ENCODE measurements at places on chromosomes 5 and 9.

GRCh38 chr9:17480966-17481365 is 97.9 kb upstream of the SH3GL2 start:
- DNase-seq: no peak

DNA sequence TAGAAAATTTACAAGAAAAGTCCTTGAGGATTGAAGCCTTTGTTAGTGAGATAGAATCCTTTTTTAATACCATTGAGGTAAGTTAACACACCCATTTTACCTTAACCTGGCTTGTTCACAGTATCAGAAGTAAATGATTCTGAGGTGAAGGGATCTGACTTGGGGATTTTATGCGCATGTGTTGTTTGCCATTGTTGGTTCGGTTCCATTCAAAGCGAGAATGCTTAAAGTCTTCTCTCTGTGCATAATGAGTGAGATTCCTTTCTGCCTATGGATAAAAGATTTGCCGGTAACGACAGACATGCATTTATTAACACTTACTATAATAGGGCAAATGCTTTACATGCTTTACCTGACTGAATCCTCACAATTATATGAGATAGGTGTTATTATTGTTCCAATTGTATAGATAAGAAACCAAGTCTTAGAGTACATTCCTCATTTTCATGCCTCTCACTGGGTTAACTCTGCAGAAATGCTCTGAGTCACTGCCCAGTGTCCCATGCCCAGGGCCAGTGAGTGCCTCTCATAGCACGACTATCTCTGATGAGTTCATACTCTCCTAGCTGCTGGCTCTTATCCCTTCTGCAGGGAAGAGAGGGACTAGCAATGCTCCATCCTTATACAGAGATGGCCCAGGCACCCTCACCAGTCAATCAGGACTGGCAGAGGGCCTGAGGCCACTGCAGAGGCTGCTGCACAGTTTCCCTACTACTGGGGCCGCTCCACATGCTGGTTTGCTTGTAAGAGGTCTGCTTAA is 54.4 kb downstream of the CMYA5 start:
- no peak for DNase-seq

- DNase-seq: no peak
These were observed 123.1 kb upstream of the C6 start for GRCh38 chr5:41336471-41336870.

- DNase-seq: peak; percentile 41
These were observed 18.5 kb downstream of the JADE2 start for GRCh38 chr5:134543820-134544614.

- no peak for DNase-seq
These were observed 484.8 kb downstream of the ZSWIM6 start for GRCh38 chr5:61816585-61817450.

GRCh38 chr5:32461441-32462120 is 17.0 kb upstream of the ZFR start:
- DNase-seq: no peak

DNA sequence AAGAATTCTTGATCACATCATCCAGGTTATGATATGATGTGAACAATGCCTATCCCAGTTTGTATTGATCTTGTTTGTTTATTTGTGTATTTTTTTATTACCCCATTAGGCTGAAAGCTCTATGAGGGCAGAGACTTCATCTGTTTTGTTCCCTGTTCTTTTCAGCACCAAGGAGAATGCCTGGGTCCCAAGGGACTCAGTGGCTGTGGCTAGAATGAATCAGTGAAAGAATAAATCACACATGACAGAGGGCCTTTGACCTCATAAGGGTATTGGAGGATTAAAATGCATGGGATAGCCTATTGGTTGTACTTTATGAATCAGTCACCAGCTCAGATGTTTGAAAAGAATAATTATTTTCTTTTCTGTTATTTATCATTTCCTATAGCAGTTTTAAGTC is 292.2 kb downstream of the GAS1 start:
- DNase-seq: no peak

GRCh38 chr5:54610197-54610944 is 92.8 kb downstream of the SNX18 start:
- DNase-seq: no peak

GRCh38 chr5:158383486-158383885 is 524.5 kb upstream of the CLINT1 start:
- DNase-seq: no peak

DNA sequence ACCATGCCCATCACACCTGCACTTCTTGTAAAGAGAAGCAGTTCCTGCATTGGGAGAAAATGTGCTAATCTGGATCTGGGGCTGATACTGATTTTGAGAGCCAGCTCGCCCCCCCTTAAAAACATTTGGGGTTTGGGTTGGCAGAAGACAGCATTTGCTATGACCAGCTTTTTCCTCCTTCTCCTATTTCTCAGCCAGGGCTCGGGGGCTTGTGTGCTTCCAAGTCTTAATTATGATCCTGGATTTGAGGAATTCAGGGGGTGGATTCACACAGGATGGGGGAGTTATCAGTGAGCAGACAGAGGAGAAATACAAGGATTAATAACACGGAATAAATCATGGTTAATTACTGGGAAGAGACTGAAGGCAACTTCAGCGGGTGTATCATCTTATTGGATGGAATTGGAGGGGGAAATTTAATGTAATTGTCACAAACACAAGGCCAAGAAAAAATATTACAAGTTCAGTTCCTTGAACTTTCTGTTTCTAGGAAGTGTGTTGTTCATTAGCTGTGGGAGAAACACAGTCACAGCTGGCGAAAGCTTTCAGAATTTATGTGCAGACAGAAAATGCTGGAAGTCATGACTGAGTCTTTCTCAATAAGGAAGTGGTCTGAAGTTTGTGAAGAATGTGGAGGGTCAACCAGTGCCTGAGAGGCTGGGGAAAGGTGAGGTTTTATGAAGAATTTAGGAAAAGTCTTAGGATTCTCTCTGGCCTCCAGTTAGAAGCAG is 15.3 kb downstream of the C9orf152 start:
- no peak for DNase-seq

DNA sequence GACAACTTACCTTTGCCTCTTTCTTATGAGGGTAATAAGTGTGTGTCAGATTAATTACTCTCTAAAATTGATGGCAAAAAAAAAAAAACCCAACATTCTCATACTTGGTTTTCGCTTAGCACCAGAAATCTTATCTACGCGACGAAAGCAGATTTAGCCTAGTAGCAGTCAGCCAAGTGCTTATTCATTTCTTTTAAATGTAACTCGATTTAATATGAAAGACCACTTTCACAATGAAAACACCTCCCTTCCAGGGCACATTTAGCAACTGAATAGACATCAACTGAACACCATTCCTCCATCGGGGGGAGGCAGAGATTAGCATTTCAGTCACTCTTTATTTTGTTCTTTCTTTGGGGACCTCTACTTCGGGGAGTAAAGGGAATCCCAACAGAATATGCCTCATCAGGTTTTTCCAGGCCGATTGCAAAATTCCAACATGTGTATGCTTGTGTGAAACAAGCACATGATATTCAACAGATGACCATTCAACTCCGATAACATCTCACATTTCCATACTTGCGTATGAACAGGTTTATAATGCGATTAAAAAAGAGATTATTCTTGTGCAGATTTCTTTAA is 124.1 kb upstream of the RETREG1 start:
- no peak for DNase-seq

- no peak for DNase-seq
These were observed 116.3 kb downstream of the MED27 start for GRCh38 chr9:131963072-131964030.

DNA sequence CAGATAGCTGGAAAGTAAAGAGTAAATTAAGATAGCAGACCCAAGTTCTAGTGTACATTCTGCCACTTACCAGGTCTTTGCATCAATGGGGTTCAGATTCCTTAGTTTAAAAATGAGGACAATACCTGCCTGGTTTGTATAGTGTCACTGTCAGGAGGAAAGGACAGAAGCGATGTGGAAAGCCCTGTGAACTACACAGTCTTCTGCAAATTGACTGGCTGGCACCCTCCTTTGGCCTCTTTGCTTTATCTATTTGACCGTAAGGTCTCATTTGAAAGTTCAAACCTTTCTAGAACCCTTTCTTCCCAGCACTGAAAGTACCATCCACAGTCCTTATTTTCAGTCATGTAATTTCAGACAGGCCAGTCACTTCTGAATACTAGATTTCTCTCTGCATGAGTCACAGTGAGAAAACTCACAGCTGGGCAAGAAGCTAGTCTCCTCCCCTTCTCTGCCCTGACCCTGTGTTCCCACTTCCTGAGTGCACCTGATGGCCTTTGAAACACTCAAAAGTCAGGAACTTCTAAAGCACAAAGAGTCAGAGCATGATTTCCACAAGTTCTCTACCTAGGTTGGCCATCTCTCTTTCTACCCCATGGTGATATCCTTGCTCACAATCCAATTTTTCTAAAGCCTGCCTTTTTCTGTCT is 91.3 kb upstream of the RASEF start:
- no peak for DNase-seq

DNA sequence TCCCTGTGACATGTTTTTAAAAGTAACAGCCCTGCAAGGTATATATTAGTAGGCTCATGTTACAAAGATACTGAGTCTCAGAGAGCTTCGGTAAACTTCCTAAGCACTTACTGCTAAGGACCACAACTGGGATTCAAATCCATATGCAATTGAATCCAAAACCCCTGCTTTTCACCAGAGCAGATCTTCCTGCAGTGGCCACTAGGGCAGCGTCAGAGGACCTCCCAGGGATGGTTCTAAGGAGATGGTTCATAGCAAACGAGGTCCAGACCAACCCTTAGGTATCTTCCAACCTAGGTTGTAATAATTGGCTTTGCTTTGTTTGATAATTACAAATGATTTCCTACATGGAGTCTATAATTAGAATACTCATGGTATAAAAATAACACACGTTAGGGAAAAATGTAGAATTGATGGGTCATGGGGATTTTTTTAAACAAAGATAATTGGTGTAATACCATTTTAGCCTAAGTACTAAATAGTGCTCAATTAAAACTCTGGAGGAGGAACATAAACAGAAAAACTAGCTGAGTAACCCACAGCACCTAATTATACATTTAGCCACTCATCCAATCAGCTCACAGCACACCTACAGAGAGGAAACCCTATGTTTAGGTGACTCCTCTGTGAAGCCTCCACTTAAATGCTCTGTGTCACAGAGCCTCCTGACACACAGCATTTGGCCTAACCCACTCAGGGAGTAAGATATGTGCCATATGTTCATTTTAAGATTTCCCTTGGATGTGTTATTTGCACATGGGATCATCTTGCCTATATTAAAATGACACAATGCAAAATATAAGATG is 10.0 kb upstream of the CAST start:
- DNase-seq: peak; percentile 75

DNA sequence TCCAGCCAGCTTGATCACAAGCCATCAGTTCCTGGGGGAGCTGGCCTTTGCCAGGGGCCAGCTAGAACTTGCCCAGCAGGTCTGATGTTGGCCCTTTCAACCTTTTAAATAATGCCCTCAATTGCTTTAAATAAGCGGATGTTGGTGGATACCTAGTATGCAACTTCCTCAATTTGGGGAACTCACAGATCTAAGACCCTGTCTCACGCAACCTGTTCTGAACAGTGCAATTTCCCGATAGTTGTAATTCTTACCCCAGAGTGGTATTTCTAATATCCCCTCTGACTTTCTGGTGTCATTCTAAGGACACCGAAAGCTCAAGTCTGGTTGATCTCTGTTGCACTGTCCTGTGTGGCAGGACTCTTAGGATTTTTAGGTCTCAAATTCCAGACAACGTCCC is 23.1 kb downstream of the GALNT12 start:
- no peak for DNase-seq

- DNase-seq: no peak
These were observed 75.4 kb downstream of the NDUFAF2 start for GRCh38 chr5:61020415-61020814.

DNA sequence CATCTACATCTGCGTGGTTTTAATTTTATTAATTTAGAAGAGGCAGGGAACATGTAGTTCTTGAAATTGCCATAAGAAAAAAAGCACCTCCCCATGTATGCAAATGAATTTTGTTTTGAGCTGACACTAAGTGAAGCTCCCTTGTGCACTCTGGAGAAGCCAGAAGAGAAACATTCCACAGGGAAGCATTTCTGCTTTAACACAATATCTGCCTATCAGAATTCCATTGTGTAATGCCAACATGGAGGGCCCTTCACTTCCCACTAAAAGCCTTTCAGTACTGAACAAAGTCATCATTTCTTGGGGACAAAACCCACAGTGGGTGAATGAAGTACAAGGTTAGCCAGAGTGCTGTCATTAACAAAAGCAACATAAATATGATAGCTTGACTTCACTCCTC is 59.7 kb downstream of the PRELID2 start:
- DNase-seq: no peak

- no peak for DNase-seq
These were observed 169.6 kb downstream of the TLE4 start for GRCh38 chr9:79741381-79741780.

DNA sequence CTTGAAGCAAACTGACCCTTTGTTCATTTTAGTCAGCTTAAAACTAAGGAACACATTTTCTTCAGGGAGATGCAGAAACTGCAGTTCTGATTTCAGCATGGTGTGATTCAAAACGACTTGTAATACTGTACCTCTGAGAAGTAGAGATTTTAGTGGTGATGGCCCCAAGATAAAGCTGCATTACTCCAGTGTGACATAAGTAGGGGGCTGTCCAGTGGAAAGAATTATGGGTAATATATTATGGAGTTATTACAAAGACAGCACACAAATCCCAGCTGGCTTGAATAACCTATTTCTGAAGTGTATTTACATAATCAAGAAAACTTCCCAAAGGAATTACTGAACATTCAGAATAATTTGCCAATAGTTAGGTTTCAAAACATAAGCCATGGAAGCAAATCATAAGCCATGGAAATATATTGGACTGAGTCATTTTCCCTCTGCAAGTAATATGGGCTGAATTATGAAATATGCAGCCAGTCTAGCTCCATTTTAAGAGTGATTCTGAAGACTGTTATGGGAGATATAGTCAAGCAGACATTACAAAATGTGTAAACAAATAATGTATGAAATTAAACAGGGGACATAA is 133.7 kb upstream of the FBXL17 start:
- DNase-seq: no peak

DNA sequence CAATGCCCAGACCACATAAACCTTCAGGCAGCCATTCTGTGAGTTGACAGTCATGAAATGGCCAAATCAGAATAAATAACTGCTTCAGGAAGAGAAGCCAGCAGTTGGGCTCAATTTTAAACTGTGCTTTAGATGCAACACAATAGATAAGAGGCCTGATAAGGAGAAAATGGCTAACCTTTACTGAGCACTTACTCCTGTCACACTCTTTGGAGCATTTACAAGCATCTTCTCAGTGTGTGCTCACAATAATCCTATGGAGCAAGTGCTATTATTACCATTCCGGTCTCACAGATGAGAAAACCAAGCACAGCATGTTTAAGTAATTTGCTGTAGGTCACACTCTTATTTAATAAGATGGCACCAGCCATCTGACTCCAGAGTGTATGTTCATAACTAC is 11.5 kb upstream of the SH3RF2 start:
- no peak for DNase-seq

DNA sequence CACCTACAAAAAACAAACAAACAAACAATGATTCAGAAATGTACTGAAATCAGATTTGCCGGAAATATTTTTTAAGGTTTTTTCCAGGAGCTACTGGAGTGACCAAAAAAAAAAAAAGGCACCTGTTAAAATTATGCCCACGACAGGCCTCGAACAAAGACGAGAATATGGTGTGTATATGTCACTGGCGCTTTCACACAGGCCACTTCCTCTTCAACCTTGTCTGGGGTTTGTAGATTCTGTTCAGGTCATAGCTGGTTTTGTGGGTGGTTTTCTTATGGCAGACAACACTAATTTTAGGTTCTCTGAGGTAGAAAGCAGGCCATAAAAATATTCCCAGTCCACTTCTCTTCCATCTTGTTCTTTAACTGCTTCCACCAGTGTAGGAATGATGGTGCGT is 7.0 kb downstream of the NDUFB6 start:
- DNase-seq: no peak

Measured in endodermal cell (in vitro differentiated cells).